Psoas muscle (tissue), 8 donors: ENCODE measurements at places on chromosomes 1 and 21.

DNA sequence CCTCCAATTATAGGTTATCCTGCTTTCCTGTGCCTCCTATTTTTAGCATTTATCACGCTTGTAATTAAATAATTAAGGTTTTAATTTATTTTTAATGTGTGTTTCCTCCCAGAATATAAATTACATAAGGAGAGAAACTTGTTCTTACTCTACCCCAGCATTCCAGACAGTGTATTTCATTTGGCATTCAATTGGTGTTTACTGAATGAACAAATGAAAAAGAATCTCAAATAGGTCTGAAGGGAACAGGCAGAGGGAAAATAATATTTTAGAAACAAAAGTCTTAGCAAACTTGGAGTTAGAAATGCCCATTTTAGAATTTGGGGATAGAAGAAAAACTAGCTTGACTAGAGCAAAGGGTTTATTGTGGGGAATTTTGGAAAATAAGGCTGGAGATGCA, 9.9 kb upstream of the RSRP1 start:
- no peak overlapping the region for H3K4me3 ChIP-seq
- peaks cover 3% of the 10 kb centered on the region for H3K36me3 ChIP-seq
- H3K4me1 ChIP-seq, result peaks cover 24% of the 10 kb centered on the region
- no peaks in the 10 kb centered on the region for H3K27me3 ChIP-seq
- no peak for DNase-seq
- peak overlapping the region; percentile 31 for H3K27ac ChIP-seq

DNA sequence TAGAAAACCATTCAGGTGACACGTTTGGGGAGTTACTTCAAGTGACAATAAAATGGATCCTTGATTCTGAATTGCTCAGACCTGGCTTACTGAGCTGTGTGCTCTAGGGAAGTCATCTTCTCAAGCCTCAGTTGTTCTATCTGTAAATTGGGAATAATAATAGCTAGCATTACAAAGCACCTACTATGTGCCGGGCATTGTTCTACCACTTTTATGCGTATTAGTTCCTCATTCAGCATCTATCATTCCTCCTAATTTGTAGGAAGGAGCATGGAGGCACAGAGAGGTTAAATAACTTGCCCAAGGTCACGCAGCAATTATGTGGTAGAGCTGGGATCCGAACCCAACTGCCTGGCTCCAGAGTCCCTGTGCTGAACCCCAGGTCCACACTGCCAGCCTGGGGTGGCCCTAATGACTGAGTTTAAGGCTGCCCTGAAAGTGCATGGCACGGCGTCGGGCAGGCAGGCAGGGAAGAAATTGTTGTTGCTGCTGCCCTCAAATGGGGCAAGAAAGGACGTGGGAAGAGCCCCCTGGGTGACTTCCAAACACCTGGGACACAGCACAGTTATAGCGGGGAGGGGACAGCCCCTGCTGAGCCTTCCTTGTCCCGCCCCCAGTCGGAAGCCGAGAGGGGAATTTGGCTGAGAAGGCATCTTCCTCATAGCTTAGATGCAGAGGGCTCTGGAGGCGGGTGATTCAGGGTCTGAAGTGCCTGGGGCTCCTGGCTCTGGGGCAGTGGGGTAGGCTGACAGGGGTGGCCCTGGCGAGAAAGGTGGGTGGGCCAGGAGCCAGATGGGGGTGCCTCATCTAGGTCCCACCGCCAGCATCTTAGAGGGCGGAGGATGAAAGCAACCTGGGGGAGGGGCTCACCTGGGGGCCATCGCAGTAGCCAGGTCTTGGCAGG, 86.5 kb upstream of the IFFO2 start:
- no peaks in the 10 kb centered on the region for H3K36me3 ChIP-seq
- no peak overlapping the region for H3K27ac ChIP-seq
- peaks cover 21% of the 10 kb centered on the region for H3K27me3 ChIP-seq
- H3K4me3 ChIP-seq, result no peak overlapping the region
- H3K4me1 ChIP-seq, result no peaks in the 10 kb centered on the region

DNA sequence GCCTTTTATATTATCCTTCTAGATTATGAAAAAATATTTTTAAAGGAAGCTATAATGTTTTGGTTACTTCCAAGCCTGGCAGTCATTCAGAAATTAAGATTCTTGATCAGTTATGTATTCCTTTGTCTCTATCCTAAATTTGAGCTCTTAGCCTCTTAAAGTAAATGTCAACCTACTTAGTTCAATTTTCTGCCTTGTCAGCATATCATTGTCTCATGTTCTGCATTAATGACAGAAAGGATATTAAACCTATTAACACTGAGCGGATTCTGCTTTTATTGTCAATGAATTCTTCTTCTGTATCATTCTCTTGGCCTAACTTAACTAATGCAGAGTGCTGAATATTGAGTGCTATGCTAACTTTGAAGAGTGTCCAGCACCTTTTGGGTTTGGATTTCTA, 56.0 kb downstream of the SDCCAG8 start:
- no peaks in the 10 kb centered on the region for H3K27me3 ChIP-seq
- no peaks in the 10 kb centered on the region for H3K4me1 ChIP-seq
- H3K36me3 ChIP-seq, result peaks cover 34% of the 10 kb centered on the region
- H3K4me3 ChIP-seq, result no peak overlapping the region
- H3K27ac ChIP-seq, result no peak overlapping the region

DNA sequence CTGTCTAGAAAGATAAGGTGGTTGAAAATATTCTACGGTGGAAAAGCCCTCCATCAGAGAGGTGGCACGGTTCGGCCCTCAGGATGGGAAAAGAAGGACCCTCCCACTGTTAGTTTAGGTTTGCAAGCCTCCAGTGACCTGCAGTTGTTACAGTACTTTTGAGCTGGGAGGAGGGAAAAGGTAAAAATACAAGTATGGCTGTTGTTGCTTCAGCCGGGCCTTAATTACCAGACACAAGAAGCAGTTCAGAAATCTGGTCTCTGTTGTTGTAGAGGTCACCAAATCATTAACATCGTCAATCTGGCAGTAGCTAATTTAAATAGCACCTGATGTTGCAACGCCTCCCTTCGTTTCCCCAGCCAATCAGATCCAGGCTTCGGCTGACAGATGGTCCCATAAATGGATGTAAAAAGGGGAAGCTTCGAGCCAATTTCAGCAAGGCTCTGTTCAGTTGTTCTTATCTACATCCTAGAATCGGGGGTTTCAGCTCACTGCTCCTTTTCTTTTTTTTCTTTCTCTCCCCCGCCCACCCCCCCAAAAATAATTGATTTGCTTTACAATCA, at the start of gene ELAVL4:
TSS of gene ELAVL4 (plus strand) at position 424 of the 563 bp plus-strand sequence. CDS start 270 bp downstream, outside the sequence.
- H3K36me3 ChIP-seq, result no peaks in the 10 kb centered on the region
- H3K27me3 ChIP-seq, result peaks cover 5% of the 10 kb centered on the region
- no peak within 1 kb of the TSS for H3K4me3 ChIP-seq
- H3K27ac ChIP-seq, result no peak within 1 kb of the TSS
- H3K4me1 ChIP-seq, result no peaks in the 10 kb centered on the region

DNA sequence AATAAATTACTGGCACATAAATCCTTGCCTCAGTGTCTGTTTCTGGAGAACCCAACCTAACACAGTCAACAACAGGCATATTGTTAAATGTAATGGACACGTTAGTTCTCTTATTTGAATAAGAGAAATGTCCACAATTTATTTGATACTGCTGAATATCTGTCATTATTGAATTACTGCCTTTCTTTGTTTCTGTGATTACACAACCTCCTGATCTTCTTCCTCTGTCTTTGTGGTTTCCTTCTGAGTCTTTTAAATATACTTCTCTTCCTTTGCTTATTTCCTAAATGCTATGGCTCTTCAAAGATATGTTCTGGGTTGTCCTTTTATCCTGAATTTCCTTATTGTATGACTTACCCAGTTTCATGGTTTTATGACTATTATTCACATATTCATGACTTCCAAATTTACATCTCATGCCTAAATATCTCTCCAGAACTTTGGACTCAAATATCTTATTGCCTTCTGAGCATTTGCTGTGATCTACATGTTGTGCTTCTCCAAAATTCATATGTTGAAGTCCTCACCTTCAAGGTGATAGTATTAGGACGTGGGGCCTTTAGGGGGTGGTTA, 39.9 kb downstream of the MSH4 start:
- H3K4me1 ChIP-seq, result no peaks in the 10 kb centered on the region
- no peaks in the 10 kb centered on the region for H3K27me3 ChIP-seq
- no peak overlapping the region for H3K27ac ChIP-seq
- H3K4me3 ChIP-seq, result no peak overlapping the region
- no peaks in the 10 kb centered on the region for H3K36me3 ChIP-seq
- no peak for DNase-seq
